GM19239 (cell line): ENCODE measurements at places on chromosomes 12 and 14.

DNA sequence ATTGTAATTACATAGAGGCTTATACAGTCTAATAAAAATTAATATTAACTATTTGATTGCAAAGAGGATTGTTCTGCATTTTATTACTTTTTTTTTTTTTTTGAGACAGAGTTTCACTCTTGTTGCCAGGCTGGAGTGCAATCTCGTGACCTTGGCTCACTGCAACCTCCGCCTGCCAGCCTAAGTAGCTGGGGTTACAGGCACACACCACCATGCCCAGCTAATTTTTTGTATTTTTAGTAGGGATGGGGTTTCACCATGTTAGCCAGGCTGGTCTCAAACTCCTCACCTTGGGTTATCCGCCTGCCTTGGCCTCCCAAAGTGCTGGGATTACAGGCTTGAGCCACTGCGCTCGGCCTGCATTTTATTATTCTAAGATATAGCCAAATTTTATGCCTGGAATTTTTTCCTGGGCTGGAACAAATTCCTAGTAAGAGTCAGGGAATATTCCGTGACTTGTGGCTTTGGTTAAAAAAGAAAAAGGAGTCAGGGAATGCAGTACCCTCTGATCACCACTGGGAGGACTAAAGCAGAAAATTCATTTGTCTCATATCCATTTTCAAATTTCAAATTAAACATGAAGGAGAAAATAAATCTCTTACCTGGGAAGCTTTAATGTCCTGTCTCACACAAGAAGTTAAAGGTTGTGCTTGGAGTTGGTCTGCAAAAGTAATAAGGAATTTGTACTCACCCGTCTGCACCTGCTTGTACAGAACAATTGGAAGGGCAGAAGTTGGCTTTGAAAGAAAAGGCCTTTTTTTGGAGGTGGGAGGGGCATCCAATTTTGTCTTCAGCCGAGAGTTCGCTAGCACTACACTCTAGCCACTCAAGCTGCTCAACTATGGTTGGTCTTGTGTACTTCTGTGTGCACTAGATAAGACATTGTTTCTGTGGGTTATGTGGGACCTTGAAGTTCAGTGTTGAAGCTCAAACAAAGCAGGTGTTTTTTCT, 8.7 kb downstream of the MARK3 start:
- no peak for DNase-seq

DNA sequence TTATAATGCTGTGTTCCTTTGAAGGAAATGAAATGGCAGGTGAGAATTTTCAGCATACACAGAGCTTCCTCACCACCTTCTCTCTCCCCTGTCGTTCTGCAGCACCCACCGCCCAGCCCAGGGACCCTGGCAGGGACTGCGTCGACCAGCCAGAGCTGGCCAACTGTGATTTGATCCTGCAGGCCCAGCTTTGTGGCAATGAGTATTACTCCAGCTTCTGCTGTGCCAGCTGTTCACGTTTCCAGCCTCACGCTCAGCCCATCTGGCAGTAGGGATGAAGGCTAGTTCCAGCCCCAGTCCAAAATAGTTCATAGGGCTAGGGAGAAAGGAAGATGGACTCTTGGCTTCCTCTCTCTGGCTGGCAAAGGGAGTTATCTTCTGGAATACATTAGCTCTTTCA, 35.1 kb downstream of the PAPLN start:
- no peak for DNase-seq

GRCh38 chr12:12939888-12940287, 12.1 kb downstream of the GPRC5D start:
- no peak for DNase-seq

- no peak for DNase-seq
These were observed 25.1 kb downstream of the ZFC3H1 start for GRCh38 chr12:71638499-71638898.

DNA sequence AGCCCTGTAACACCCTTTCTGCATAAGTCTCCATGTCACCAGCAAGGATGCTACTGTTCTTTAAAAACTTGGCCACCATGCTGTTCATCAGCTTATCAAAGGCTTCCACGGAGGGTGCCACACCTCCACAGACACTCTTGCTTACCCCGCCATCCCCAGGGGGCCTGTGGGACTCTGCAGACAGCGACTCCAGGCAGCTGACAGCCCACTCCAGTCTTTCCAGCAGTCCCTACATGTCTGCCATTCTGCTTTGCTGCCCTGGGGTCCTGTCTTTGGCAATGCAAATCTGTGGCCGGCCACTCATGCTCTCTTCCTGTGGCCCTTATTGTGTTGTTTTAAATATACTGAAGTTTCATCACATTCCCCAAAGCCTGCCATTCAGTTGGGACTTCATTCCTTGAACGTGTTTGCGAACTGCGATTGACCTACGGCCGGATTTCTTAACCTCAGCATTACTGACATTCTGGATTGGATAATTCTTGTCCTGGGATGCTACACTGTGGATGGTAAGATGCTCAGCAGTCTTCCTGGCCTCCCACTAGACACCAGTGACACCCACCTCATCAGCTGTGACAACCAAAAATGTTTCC, 125.6 kb downstream of the FOXN3 start:
- no peak for DNase-seq

- DNase-seq = no peak
These were observed 120.9 kb upstream of the CAND1 start for GRCh38 chr12:67148265-67148664.

- no peak for DNase-seq
These were observed 426.4 kb downstream of the PCNX1 start for GRCh38 chr14:71333705-71334104.

- no peak for DNase-seq
These were observed 45.0 kb downstream of the PPP1R13B start for GRCh38 chr14:103802356-103802755.

DNA sequence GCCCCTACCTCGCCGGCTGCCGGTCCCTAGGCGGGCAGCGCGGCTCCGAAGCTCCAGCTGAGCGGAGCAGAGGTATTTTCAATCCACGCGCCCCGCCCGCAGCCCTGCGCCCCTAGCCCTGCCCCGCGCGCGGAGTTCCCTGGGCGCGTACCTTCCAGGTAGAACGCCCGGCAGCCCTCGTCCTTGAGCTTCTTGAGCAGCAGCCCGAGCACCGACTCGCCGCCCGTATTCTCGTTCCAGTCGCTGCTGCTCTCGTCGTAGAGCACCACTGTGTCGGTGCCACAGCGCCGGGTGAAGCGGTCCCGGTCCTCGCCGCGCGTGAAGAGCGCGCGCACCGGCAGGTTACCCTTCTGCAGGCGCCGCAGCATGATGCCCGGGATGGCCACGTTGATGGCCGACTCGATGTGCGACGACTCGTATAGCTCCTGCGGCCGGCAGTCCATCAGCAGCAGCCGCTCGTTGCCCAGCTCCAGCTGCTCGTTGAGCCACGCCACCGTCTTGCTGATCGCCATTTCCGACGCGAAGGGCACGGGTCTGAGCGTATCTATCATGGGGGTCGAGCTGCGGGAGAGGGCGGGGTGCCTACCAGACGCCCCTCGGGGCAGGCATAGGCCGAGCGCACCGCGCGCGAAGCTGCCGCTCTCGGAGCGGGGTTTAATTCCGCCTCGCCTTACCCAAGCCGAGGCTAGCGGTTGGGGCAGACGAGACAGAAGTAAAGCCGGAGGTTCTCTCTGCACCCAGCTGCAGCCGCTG, 636 bp downstream of the DUSP6 start:
- DNase-seq = no peak

DNA sequence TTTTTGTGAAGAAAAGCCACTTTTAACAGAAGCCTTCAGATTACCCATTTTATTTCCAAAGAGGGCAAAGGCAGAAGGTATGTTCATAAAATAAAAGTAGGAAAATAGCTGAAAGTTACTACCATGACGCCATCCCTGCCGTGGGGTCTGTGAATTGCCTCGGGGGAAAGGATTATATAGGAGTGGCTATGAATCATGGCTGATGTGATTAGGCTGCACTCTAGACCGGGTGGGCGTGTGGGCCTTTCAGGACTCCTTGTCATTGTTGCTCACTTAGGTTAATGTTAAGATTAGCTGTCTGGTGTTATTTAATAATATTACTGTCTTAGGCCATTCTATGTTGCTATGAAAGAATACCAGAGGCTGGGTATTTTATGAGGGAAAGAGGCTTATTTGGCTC, 195.5 kb downstream of the EGLN3 start:
- DNase-seq = no peak

DNA sequence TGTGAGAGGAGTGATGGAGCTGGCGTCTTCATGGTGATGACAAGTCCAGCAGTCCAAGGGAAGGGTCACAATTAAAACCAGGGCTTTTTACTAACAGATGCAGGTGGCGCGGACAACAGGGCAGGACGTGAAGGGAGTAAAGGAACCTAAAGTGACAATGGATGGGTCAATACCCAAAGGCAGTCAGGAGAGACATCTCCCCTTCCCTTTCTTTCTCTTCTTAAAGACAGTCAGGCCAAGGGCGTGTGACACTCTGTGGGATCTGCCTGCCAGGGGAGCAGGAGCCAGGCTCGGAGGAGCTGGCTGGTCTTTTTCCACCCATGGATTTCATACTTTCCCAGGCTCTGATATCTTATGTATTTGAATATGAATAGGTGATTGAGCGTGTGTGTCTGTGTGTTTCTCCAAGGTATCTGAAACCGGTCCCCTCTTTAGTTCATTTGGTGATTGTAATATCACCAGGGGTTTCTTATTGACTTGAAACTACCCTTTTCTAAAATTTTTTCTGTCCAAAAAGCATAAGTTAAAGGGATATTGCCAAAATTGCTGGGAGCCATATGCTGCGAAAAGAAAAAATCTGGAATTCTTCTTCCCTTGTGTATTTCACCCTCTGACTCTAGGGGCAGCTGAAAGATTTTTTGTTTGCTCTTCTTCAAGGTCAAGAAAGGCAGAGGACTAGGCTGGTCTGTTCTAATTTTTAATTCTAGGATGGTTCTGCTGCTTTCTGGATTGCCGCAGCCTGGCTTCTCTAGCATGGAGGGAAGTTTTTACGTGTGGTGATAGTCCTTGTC, 61.8 kb downstream of the FBXL14 start:
- no peak for DNase-seq

DNA sequence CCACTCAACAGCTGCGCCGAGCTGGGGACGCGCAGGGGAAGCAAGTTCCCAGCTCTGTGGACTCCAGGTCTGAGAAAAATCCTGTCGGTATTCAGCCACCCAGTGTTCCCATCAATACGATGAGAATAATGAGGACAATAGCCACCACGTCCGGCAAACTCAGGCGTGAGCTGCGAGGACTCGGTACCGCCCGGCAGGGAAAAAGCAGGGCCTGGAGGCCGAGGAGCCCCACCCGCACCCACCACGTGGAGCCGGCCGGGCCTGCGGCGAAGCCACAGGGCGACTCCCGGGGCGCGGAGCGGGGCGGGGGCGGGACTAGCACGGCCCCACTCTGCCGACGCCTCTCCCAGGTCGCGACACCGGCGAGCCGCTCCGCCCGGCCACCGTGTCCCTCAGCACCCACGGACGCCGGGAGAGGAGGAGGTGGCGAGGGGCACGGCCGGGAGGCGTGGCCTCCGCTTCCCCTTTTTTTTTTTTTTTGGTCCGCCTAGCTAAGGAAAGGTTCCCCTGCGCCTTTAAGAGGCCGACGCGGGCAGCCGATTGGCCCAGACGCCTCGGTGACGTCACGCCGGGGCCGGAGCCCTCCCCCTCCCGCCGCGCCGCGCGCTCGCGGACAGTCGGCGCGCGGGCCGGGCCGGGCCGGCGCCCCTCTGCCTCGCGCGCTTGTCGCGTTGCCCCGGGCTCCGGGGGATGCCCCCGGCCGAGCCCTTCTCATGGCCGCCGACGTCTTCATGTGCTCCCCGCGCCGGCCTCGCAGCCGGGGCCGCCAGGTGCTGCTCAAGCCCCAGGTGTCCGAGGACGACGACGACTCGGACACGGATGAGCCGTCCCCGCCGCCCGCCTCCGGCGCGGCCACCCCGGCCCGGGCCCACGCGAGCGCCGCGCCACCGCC, at the start of gene MLXIP:
Gene MLXIP (plus strand): TSS at position 616 of the 892 bp plus-strand sequence. CDS start 98 bp downstream, at position 714.
- DNase-seq = peak; percentile 95

- DNase-seq = no peak
These were observed 32.5 kb downstream of the MPHOSPH9 start for GRCh38 chr12:123200414-123200813.

DNA sequence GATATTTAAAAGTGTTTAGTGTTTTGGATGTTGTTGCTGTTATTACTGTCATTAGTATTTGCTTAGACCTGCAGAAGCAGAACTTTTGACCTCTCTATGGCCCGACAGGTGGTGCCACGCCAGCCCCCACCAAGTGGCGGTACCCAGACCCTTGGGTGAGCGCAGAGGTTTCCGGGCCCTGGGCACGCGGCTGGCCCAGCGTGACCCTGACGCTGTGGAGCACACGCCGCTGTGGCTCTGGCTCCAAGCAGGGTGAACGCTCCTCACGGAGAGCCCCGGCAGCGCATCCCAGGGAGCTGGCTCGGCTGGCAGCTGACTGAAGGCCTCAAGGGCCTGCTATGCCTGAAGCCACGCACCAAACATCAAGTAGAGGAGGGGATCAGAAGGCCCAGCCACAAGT, 22.6 kb downstream of the SLC25A47 start:
- DNase-seq = no peak

GRCh38 chr12:93361151-93361919, 16.4 kb upstream of the NUDT4 start:
- no peak for DNase-seq

GRCh38 chr14:37642125-37642524, 46.7 kb downstream of the TTC6 start:
- no peak for DNase-seq

- no peak for DNase-seq
These were observed 68.7 kb downstream of the RGS6 start for GRCh38 chr14:72000907-72001306.

GRCh38 chr12:11901701-11902524, 168.8 kb upstream of the BCL2L14 start:
- DNase-seq = no peak

GRCh38 chr14:21074398-21075272, 4.5 kb downstream of the ARHGEF40 start:
- DNase-seq = no peak

- no peak for DNase-seq
These were observed 28.1 kb downstream of the USP15 start for GRCh38 chr12:62288328-62288727.

DNA sequence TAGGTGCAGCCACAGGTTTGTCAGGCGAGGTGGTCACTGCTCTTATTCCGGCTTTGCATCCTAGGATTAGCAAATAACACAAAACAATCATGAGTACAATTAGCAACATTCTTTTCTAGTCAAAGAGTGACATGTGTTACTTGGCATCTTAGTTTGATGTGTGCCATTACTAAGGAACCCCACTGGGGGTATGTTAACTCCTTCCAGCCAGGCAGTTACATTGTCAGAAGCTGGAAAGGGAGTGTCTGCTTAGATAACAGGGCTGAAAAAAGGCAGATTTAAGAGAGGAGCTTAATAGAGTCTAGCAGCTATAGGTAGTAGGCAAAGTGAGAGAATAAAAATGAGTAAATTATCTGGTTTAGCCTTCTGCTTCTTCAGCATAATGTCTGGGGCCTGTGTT, 30.5 kb upstream of the METAP2 start:
- no peak for DNase-seq

- DNase-seq = no peak
These were observed 211.8 kb downstream of the SNAPC1 start for GRCh38 chr14:61973981-61974380.

DNA sequence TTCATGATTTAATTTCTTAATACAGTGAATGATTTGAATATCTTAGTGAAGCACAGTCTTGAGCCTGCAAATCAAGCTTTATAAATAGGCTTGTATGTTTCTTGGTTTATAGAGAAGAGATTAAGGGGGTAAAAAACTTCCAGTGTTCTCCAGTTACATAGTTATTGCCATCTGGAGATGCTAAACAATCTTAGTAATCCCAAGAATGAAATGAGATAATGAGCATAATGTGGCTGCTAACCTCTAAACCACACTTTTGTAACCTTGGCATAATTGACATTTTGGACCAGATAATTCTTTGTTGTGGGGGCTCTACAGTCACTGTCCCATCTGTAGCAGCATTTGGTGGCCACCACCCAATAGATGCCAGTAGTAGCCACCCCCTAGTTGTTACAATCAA, 316.8 kb downstream of the CCDC91 start:
- no peak for DNase-seq

- no peak for DNase-seq
These were observed 47.7 kb upstream of the MBIP start for GRCh38 chr14:36367985-36368774.
